ENCODE measurements at places on chromosomes 13 and 19.
A peak's percentile ranks its signal among the peaks of the same experiment; 100 is the strongest.

- no peak for DNase-seq
Observed at GRCh38 chr13:83298617-83299016, 583.7 kb downstream of the SLITRK1 start.

- peak; percentile 32 for DNase-seq
Observed at GRCh38 chr13:44195245-44195644, 178.4 kb upstream of the SERP2 start.

GRCh38 chr13:27432180-27432579 is 7.8 kb downstream of the GTF3A start:
- no peak for DNase-seq

DNA sequence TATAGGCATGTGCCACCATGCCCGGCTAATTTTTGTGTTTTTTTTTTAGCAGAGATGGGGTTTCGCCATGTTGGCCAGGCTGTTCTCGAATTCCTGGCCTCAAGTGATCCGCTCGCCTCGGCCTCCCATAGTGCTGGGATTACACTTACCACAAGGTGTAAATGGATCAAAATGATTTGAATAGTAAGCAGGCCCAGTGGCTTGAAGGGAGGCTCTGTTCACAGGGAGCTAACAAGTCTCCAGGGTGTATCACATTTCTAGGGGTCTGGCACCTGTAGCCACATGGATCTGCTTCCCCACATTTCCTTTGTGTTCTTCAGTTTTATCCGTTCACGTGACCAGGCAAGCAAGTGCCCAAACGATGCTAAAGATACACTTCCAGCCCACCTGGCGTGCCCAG is 13.5 kb upstream of the CNFN start:
- no peak for DNase-seq

DNA sequence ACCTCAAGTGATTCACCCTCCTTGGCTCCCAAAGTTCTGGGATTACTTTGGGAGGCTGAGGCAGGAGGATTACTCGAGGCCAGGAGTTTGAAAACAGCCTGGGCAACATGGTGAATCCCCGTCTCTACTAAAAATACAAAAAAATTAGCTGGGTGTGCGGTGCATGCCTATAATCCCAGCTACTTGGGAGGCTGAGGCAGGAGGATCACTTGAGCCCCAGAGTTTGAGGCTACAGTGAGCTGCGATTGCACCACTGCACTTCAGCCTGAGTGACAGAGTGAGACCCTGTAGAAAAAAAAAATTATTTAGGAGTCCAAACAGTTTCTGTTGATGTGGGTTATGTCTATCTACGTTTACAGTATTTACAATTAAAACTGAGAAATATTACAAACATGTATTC is 6.7 kb downstream of the FOXA3 start:
- DNase-seq, result no peak

DNA sequence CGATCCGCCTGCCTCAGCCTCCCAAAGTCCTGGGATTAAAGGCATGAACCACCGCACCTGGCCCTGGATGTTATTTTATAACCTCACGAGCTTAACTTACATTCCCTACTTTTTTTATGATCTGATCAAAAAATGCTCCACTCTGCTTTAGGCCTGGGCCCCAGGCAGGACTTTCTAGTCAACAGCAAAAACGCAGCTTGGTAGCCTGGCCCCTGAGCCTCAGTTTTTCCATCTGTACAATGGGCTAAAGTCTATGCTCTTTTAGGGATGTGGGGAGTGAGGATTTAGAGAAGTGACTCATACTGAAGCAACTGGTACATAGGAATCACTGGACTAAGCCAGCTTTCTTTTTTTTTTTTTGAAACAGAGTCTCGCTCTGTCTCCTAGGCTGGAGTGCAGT is 11.9 kb upstream of the PIK3R2 start:
- no peak for DNase-seq

- peak; percentile 58 for DNase-seq
Observed at GRCh38 chr19:12757544-12758274, 6.1 kb downstream of the BEST2 start.

DNA sequence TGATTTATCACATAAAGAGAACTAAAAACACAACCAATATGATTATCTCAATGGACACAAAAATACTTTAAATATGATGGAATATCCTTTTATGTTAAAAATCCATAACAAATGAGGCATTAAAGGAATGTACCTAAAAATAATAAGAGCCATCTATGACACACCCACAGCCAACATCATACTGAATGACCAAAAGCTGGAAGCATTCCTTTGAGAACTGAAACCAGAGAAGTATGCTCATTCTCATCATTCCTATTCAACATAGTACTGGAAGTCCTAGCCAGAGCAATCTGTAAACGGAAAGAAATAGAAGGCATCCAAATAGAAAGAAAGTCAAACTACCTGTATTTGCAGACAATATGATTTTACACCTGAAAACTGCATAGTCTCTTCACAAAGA is 671.0 kb downstream of the SLITRK1 start:
- DNase-seq, result no peak

DNA sequence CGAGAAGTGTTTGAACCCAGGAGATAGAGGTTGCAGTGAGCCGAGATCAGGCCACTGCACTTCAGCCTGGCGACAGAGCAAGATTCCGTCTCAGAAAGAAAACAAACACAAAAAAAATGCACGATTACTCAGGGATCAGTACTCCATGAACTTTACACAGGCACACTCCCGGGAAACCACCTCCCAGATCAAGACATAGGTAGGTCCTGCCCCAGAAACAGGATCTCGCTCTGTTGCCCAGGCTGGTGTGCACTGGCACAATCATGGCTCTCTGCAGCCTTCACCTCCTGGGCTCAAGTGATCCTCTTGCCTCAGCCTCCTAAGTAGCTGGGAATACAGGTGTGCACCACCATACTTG is 11.2 kb downstream of the VASP start:
- DNase-seq, result no peak

- DNase-seq, result no peak
Observed at GRCh38 chr19:1466461-1467214, 12.4 kb downstream of the C19orf25 start.

DNA sequence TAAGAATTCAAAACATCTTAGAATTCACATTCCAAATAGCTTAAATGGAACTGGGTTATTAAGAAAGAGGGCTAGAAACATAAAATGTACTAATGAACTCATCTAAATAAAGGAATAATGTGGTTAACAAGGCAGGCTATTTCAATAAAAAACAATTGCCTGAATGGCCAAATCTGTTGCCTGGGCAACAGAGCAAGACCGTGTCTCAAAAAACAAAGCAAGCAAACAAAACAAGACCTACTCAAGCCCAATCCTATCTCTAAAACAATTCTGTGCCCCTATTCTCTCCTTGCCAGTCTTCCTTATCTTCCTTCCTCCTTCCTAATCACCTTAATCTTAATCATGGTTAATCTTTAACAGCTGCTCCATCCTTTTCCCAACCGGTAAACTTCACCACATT is 12.1 kb downstream of the IGFL1 start:
- DNase-seq, result no peak

DNA sequence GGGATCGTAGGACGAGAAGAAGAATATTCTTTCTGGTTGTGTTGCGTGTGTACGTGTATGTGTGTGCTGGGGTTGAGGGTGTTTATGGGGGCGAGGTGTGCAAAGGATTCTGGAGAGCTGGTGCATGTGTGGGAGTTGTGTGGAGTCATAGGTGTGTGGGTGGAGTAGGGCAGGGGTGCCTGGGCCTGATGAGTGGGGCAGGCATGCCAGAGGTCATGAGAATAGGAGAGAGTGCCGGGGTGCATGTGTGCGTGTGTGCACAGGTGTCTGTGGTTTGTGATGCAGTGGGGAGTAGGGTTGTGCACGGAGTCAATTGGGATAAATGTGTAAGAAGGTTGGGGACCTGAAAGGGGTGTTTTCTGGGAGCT is 649 bp downstream of the TMEM91 start:
- no peak for DNase-seq

- no peak for DNase-seq
Observed at GRCh38 chr19:44948763-44949374, 3.0 kb downstream of the APOC2 start.

DNA sequence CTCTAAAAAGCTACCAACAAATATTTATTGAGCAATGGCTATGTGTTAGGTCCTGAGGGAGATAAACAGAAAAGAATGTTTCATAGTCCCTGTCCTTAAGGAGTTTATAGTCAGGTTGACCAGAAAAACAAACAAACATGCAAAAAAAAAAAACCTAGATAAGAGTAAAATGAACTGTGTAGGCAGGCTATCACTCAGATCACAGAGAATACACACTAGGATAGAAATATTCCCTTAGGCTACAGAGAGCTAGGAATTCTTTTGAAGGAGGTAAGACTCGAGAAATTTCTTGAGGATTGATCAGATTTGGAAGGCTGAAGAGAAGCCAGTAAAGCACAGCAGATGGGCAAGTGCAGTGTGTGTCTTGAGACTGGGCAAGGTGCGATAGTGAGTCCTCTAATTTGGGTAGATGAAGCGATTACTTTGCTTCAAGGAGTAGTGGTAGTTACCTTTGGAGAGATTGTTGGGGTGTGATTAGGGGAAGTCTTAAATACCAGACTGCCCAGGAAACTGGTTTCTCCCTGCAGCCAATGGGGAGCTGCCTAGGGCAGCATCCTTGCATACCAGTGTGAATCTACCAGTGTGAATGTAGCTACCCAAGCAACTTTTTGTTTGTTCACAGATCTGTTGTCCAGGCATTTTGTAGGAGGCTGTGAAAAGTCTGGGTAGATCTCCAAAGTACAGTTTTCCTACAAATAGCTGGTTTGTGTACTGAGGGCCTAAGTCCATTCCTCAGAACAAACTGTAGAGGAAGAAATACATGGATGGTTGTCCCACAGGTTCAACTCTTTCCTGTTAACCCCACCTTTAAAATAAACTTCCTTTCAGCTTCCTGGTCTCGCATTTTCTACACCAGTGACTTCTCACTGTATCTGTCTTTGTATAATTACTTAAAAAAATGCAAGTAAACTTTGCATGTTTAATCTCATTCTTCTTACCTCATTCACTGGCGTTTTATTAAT is 314.1 kb downstream of the KLF5 start:
- no peak for DNase-seq

DNA sequence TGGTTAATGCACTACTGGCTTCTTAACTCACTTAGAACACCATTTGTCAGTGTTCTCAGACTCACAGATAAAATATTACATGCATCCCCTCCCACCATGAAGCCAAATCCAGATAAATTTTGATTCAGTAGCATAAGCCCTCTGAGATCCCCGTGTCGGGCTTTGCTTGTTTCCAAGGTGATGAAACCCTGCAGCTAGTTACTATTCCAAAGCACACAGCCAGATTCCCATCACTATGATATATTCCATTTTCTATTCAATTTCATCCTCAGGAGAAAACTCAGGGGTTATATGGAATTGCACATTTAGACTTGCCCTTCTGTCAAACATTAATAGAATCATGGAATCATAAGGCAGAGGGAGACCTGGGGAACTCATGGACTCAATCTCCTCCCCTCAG is 9.4 kb upstream of the FAM124A start:
- DNase-seq, result no peak

GRCh38 chr13:39552246-39552645 is 50.7 kb downstream of the LHFPL6 start:
- DNase-seq, result no peak

GRCh38 chr19:30734669-30735068 is 362.5 kb downstream of the ZNF536 start:
- no peak for DNase-seq

GRCh38 chr19:33947265-33947964 is 150.7 kb downstream of the KCTD15 start:
- no peak for DNase-seq

GRCh38 chr13:102965802-102966201 is 100.4 kb downstream of the SLC10A2 start:
- no peak for DNase-seq

- no peak for DNase-seq
Observed at GRCh38 chr13:72153272-72153671, 286.3 kb upstream of the DACH1 start.

DNA sequence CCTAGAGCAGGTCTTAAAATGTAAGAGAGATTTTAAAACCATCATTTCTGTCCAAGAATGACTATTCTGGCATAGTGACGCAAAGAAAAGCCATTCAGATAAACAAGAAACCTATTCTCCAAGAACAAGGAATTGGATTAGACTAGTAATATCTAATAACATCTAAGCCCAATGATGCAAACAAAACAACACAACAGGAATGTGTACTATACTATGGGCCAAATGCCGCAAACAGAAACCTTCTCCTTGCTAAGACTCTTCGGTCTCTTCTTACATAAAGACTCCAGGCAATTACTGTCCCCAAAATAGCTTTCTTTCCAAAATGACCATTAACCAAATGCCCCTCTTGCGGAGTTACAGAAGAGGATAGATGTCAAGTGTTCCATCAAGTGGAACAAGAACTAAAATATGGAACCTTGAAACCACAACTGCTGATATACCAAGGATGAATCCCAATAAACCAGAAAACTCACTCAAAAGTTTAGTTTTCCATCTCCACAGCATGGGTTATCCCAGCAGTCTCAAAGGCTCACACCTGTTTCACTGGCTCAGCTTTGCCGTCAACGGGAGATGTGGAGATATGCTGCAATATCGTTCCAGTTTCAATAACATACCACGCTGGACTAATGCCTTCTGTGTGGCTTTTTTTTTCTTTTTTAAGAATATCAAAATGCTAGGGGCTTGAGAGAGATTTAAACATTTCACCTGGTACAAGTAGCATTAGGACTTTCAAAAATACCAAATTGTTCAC is 76.2 kb downstream of the FOXO1 start:
- DNase-seq, result no peak

DNA sequence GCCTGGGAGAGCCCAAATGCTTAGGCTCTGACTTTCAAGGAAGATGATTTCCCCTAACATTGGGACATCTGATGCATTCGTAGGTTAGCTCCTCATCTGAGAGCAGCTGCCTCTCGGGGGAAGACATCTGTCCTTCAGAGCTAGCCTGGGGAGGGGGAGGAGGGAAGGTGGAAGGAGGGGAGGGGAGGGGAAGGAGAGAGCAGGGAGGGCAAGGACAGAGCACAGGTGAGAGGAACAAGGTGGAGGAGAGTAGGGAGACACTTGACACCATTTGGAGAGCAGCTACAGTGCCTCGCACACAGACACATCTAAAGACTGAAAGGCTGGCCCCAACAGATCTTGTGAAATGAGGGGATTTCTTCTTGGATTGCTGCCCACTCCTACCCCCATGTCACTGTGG is 103.8 kb downstream of the ZDHHC20 start:
- DNase-seq, result no peak

DNA sequence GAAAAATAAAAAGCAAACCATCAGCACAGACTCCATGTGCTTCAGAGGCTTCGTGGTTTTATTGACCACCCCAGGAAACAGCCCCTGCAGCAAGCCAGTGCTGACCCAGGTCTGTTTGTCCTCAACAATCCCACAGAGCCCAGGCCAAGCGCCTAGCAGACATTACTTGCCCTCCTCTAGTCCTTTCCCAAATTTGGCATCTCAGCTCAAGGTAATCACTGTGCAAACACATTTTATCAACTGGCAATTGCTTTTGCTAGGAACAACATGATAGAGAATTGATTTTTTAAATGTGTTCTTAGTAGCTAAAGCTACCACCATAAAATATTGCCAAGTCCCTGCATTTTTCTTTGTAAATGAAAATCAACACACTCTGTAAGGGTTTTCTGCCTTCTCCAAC is 121.8 kb downstream of the STOML3 start:
- no peak for DNase-seq

DNA sequence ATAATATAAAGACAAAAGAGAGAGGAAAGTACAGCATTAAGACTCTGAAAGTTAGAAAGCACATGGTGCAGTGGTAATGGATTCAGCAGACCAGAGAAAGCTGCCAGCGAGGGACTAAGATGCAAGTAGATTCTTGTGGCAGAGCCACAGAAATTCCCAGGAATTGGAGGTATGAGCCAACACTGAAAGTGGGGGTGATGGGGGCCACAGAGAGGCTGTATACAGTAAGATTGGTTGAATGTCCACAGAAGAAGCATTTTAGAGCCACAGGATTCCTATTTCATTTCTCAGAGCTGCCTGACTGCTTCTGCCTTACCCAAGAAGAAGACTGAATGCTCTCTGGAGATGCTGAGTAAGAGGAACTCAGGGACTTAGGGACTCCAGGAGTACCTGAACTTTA is 295.0 kb downstream of the LMO7 start:
- no peak for DNase-seq
